ENCODE measurements at places on chromosomes 3 and 15. TPM values are rescaled to one million over a fixed set of nuclear protein-coding genes. Genes with fewer than 3 reads are reported as not detected.

Gene LRRC34
- polyA plus RNA-seq, result 3.4 TPM

Gene C15orf62
- polyA plus RNA-seq, result 2.0 TPM

Gene QTRT2
- polyA plus RNA-seq, result 8.4 TPM

Gene GPR176
- 6.1 TPM for polyA plus RNA-seq

Gene VIPR1
- 2.1 TPM for polyA plus RNA-seq

Gene KLHL40
- 122 TPM for polyA plus RNA-seq

Gene OR5K2
- polyA plus RNA-seq, result not detected

Gene POPDC2
- 28.2 TPM for polyA plus RNA-seq

Gene SPG21
- polyA plus RNA-seq, result 71.9 TPM

Gene CLDN11
- polyA plus RNA-seq, result 4.8 TPM

Gene PP2D1
- 0.22 TPM for polyA plus RNA-seq

Gene VEPH1
- polyA plus RNA-seq, result 1.7 TPM

Gene EHD4
- polyA plus RNA-seq, result 34.1 TPM

Gene DPH3
- 27.1 TPM for polyA plus RNA-seq

Gene DOCK3
- 0.21 TPM for polyA plus RNA-seq

Gene SCAANT1
- 1.0 TPM for polyA plus RNA-seq

Gene STRIT1
- 28.6 TPM for polyA plus RNA-seq

Gene SNTN
- polyA plus RNA-seq, result not detected

Gene VWA5B2
- 0.46 TPM for polyA plus RNA-seq

Gene RBP2
- polyA plus RNA-seq, result 0.30 TPM

Gene ERICH6
- not detected for polyA plus RNA-seq

Gene GP5
- polyA plus RNA-seq, result 0.22 TPM

Gene HEG1
- 40.0 TPM for polyA plus RNA-seq

Gene SEC62
- 82.6 TPM for polyA plus RNA-seq

Gene RAD18
- polyA plus RNA-seq, result 7.1 TPM

Gene NR2E3
- 5.1 TPM for polyA plus RNA-seq

Gene TFRC
- 38.3 TPM for polyA plus RNA-seq

Gene OIP5
- 3.9 TPM for polyA plus RNA-seq

Gene SLC22A14
- polyA plus RNA-seq, result 0.28 TPM

Gene RTP4
- 0.27 TPM for polyA plus RNA-seq

Gene EOMES
- polyA plus RNA-seq, result 0.11 TPM

Gene PLSCR5
- not detected for polyA plus RNA-seq

Gene MEGF11
- polyA plus RNA-seq, result 0.25 TPM

Gene SEMA5B
- polyA plus RNA-seq, result 27.8 TPM

Gene C3orf20
- 0.19 TPM for polyA plus RNA-seq

Gene CCRL2
- 0.39 TPM for polyA plus RNA-seq

Gene GPR62
- 0.20 TPM for polyA plus RNA-seq

Gene C2CD4A
- polyA plus RNA-seq, result not detected

Gene CYP11A1
- polyA plus RNA-seq, result 1.6 TPM

Gene CCDC9B
- polyA plus RNA-seq, result 12.1 TPM

Gene TGM4
- polyA plus RNA-seq, result not detected

Gene RHOV
- 3.2 TPM for polyA plus RNA-seq

Gene PAQR9
- polyA plus RNA-seq, result not detected

Gene GJD2
- polyA plus RNA-seq, result 1.1 TPM

Gene LRRIQ4
- polyA plus RNA-seq, result not detected
